NCI-H526 (cell line): ENCODE measurements at places on chromosomes 1 and 21.

- DNase-seq: peak; percentile 58
Observed at GRCh38 chr1:183180218-183180617, 5.8 kb upstream of the LAMC2 start.

- DNase-seq: no peak
Observed at GRCh38 chr1:4344065-4344732, 310.2 kb upstream of the AJAP1 start.

DNA sequence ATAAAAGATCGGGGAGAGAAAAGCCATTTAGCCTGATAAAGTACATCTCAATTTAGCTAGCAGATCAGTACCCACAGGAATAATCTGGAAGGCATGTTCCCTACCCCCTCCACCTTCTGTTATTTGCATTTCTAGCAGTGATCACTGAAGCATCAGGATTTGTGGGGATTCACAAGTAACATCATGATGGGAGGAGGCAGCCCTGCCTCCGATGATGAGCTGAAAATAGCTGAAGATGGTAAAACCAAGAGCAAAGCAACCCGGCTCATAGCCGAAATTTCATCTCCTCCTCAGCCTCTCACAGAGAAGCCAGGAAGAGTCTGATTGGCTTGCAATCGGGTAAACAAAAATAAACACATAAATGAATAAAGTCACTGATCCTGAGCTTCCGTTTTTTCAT lies 2.4 kb downstream of the CCSAP start:
- peak; percentile 55 for DNase-seq

DNA sequence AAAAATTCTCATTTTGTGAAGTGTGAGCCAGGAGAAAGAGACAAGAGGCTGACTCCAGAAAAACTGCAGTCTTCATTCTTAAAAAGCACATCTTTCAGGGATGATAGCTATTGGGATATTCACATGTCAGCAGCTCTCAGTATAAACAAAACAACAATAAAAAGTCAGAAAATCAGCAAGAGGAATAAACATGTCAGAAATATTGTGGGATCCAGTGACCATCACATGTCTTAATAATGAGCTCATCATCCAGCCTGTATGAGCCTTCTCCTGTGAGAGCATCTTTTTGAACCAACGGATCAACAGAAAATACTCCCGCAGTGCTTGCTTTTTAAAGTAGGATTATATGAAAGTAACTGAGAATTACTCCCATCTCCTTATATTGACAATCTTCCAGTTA lies 241.6 kb downstream of the SMYD3 start:
- no peak for DNase-seq

DNA sequence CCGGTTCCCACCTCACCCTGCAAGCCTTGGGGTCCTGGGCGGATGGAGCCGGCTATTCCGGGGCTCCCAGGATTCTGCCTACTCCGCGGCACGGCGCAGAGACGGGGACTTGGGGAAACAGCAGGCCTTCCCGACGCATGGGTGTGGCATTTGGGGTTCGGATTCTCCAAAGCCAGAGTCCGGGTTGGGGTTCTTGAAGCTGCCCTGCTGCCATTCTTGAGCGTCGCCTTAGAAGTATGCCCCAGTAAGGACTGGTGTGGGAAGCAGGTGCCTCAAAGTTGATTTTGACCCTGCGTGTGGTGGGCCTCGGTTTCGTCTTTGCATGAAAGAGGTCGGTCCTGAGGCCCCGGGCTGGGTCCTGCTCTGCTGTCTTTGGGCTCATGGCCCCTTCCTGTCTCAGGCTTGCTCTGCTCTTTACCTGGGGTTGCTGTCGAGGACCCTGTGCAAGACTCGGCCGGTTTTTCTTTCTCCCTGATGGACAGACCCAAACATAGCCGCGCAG lies 696 bp downstream of the GUK1 start:
- no peak for DNase-seq

DNA sequence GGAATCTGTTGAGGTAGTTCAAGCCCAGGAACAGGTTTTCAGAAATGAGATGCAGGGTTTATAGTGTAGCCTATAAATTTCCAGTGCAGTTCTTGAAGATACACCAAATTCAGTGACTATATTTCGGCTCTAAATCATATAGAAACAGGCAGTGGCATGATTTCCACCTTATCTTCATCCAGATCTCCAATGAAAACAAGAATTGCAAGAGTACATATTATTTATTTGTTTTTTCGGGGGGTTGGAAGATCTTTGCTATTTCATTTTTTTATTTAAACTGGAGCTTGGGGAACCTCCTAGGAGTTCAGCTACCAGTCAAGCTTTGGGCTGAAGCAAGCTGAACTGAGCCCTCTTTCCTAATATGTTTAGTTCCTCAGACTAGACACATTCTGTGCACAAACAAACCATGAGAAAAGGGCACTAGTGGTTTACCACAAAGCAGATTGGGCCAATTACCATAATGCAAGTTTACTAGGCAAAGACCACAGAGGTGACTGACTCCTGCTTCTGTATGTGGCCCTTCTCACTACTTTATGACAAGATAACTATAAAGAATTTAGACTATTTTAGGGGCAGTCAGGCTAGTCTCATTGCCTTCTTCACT lies 68.5 kb downstream of the RGS2 start:
- no peak for DNase-seq

- no peak for DNase-seq
Observed at GRCh38 chr21:33968995-33969348, 53.4 kb upstream of the ATP5PO start.

- DNase-seq: no peak
Observed at GRCh38 chr1:197390856-197391255, 122.8 kb downstream of the CRB1 start.

- DNase-seq: no peak
Observed at GRCh38 chr21:40187946-40188654, 320.9 kb downstream of the PCP4 start.

DNA sequence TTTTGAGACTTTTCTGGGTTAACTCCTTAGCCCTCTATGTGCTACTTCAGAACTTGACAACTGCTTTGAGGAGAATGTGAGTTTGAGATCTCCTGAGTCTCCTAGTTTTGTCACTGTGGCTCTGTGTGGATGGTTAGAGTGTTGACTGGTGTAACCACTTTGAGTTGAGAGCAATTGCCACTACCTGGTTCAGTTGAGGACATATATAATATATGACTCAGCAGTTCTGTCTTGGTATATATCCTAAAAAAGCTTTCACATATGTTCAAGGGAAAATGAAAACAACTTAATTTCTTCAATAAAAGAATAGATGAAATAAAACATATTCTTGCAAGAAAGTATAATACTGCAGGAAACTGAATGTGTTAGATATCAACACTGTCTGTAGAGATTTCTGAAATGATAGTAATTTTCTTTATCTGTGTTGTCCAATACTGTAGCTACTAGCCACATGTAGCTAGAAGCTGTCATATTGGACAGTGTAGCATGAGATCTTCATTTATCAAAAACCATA lies 96.7 kb upstream of the QSOX1 start:
- DNase-seq: no peak
